Pons (tissue), 1 donor: ENCODE measurements at places on chromosomes 16 and 17.

DNA sequence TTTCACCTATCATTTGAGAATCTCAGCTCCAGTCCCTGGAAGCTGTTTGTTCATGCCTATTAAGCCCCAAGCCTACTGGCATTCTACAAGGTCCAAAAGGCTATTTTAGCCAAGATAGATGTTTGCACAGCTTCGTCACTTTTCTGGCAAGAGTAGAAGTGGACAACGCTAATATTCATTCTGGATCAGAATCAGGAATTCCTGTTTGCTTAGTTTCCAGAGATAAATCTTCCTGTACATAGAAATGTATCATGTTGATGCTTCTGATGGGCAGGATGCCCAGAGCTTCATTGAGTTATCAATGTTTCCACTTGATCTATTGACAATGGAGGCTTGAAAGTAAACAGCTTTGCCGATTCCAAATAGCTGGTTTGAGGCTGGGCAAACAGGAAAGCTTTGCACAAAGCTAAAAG is 260.7 kb upstream of the CA10 start:
- peak; percentile 8 for DNase-seq

GRCh38 chr17:17297217-17297616 is 6.0 kb upstream of the NT5M start:
- no peak for DNase-seq

DNA sequence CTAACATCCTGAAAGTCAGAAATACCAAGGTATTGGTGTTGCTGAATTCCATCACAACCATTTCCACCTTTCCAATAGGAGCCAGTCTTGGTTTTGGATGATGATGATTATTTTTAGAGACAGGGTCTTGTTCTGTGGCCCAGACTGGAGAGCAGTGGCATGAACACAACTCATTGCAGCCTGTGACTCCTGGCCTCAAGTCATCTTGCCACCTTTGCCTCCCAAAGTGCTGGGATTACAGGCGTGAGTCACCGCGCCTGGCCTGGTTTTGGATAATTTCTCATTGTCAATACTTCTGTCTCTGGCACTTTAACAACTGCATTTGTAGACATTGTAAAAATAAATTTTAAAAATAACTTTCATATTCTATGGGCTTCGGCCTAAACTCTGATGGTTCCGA is 22.6 kb downstream of the STAT5B start:
- DNase-seq, result no peak

GRCh38 chr16:11437069-11437468 is 91.8 kb downstream of the RMI2 start:
- no peak for DNase-seq

GRCh38 chr17:66412857-66413558 is 110.6 kb downstream of the PRKCA start:
- DNase-seq, result no peak

DNA sequence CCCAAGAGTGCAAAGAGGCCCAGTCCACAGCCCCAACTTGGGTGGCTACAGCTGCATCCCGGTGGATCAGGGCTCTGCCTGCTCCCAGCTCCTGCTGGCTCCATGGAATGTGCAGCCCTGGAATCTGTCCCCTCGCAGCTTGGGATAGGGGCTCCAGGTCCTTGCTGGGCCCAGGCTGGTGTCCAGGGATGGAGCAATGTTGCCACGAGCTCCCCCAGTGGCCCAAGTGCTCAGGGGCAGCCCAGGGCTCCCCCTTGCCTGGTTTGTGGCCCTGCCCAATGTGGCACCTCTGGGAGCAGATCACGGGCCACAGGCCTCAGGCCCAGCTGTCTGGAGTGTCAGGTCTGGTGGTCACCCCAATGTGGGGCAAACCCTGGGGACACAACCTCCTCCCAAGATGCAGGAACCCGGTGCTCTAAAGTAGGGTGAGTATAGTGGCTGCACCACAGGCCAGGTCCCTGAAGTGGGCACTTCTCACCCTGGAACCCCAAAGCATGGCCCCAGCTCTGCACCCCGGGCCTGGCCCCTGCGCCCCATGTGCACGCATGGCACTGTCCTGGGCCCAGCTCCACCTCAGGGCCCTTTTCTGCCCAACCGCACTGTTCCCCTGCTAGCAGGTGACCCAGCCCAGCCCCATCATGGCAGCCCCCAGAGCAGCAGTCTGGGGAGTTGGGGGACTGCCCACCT is 14.8 kb upstream of the DNAH9 start:
- no peak for DNase-seq

DNA sequence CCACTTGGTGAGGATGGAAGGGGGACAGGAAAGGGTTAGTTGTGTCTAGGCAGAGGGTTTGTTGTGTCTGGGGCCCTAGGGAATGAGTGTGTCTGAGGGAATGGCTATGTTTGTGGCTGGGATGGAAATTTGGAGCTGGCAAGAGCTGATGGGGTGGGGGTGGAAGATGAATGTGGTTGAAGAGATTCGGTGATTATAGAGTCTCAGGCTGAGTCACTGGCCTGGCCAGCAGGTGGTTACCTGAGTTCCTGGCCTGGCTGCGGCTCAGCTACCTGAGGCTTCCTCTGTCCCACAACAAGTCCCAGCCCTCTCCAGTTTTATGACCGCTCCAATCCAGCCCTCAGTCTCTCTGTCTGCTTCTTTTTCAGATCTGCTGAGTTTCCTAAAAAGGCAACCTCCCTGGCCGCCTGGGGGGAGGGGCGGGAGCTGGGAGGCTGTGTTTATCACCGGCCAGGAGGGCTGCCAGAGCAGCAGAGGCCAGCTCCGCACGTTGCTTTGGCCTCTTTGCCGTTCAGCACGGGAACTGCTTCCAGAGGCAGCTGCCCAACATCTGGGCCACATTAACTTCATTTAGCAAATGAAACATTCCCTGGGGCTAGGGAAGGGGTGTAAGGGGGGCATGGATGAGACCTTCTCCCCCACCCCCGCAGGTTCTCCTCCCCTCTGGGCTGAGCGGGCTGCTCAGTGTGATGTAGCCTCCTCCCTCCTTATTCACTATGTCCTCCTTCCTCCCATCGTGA is 21.8 kb downstream of the ITGB3 start:
- DNase-seq, result no peak

DNA sequence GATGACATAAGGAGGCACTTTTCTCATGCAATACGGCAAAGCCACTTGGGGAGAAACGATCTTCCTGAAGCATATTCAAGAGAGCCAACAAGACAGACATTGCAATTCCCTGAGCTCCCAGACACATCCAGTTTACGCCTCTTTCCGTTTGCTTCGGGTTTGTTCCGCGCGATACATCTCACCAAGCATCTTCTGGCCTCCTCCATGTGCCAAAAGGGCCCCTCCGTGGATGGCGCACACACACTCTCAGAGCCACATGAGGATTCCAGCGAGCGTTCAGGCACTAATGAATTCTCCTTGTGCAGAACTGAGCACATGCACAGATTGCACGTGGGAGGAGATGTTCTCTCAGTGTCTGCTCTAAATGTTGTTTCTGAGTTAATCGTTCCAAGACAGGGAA is 146.7 kb upstream of the SHISA6 start:
- no peak for DNase-seq

- DNase-seq, result no peak
Measured at GRCh38 chr17:73309727-73310596, 1.8 kb downstream of the CDC42EP4 start.
